ENCODE measurements at places on chromosomes 3 and 15.

DNA sequence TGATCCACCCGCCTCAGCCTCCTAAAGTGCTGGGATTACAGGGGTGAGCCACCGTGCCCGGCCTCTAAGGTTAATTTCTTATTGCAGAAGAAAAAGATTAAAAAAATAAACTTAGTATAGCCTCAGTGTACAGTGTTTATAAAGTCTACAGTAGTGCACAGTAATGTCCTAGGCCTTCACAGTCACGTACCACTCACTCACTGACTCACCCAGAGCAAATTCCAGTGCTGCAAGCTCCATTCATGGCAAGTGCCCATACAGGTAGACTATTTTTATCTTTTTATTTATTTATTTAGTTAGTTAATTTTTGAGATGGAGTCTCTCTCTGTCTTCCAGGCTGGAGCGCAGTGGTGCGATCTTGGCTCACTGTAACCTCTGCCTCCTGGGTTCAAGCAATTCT, 3.2 kb upstream of the FLNB start:
- DNase-seq, result no peak

GRCh38 chr3:8621872-8622271, 22.7 kb downstream of the SSUH2 start:
- DNase-seq, result no peak

DNA sequence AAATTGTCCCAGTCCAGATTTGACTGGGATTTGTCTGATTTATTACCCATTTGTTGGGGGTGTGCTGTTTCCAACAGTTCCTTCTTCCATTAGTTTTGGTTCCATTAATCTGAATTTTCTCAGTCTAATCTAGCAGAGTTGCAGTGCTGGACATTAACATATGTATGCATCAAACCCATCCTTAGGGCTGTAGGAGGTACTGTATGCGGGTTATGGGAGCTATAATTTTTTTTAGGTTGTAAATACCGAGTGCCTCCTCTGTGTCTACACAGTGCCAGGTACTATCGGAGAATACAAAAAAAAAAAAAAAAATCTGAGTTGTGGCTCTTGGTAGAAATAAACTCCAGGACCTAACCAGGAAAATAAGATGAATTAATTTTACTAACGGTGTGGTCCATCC, 133.8 kb downstream of the LIPC start:
- no peak for DNase-seq

DNA sequence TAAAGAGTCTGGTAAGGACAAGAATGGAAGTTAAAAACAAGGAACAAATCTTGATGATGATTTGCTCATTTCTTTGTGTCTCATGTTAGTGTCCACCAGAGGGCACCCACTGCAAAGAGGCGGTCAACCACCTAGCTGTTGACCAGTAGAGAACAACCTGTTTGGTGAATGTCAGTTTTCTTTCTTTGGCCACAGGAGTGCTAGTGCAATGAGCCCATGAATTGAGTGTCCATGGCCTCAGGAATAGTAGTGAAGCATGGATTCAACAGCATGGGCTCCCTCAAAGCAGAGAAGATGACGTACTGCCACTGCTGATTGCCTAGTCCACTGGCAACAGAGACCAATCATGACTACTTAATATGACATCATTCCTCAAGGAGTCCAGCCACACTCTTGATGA, 10.7 kb upstream of the CNTN6 start:
- no peak for DNase-seq

GRCh38 chr15:101520395-101520794, 30.9 kb upstream of the PCSK6 start:
- DNase-seq, result no peak

GRCh38 chr3:185727873-185728272, 97.0 kb downstream of the IGF2BP2 start:
- no peak for DNase-seq

GRCh38 chr15:34258151-34258550, 33.3 kb downstream of the EMC4 start:
- DNase-seq, result no peak

DNA sequence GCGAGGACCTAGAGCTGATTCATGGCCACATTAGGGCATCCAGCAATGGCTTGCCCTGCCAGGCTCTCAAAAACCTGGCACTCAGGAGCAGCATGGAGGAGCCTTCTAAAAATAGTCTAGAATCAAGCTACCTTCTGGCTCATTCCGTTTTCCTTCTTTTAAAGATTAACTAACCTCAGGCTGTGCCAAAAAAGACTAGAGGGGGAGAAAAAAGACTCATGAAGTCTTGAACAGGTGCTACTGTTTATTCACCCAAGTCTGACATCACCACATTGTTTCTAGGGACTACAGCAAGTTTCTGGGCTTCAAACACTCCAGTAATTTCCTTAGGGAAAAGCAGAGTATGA, 125.8 kb downstream of the TNIK start:
- no peak for DNase-seq

GRCh38 chr15:50231761-50232160, 33.8 kb downstream of the HDC start:
- DNase-seq, result no peak

GRCh38 chr15:76140074-76140464, 80.3 kb downstream of the TMEM266 start:
- DNase-seq, result no peak

DNA sequence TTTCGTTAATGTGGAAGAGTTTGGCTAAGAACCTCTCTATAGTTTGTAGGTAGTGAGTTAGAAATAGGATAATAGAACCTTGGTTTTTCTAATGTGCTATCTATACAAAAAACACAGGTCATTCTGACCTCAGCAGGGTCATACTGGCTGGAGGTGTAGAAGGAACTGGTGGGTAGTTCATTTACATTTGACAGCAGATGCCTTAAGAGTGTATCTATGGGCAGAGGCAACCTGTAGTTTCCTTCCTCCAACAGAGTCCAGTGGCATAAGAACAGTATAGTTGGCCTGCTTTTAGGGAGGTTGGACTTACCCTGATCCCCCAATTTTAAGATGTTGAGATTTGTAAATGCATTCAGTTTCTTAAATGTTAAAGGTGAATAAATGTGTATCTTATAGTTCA, 152.2 kb downstream of the TCF12 start:
- no peak for DNase-seq

- no peak for DNase-seq
Observed at GRCh38 chr3:9157651-9158362, 91.6 kb downstream of the SRGAP3 start.

DNA sequence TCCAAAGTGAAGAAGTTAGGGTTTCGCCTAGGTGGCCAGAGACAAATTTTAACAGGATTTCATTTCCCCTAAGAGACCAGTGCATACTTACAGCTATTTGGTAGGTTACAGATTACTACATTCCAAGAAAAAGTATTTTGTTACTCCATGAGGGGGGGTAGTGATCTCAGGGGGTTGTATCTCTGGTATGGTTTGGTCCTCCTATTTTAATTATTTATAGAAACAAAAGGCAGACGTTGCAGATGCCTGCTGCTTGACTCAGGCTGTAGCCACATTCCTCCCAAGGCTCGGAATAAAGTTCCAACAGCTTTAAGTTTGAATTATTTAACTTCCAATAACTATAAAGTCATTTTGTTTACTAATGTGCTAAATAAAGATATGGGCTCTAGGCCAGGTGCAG, 1.3 kb upstream of the TRIM59 start:
- no peak for DNase-seq

DNA sequence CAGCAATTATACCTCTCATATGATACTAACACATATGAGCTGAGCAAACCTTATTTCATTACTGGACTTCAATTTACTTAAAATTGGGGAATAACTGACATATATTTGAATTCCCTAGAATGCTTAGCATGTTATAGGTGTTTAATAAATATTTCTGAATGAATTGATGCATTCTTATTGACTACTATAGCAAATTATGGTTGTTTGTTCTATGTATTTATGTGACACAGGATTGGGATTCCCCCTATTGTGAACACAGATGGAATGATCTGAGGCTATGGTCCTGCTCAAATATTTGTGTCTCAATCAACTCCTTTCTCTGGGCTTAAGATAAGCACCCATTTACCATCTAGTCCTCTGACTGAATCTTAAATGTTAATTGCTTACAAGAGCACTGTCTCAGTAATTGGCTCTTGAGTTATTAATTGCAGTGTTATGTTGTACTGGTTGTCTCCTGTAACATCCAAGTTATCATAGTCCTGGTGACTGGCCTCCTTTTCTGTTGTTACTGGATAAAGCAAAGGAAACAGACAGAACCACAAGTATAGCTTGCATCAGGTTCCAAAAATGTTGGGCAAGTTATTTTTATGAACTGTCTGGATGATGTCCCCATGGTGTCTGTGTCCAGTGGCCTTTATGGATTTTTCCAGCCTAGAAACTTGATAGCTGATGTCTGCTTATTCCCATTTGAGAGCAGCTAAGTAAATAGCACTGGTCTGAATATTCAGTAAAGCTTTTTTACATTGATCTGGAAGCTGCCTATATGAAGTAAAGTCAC, 2.3 kb upstream of the UACA start:
- no peak for DNase-seq

- no peak for DNase-seq
Observed at GRCh38 chr3:125470671-125471070, 49.3 kb downstream of the SNX4 start.

DNA sequence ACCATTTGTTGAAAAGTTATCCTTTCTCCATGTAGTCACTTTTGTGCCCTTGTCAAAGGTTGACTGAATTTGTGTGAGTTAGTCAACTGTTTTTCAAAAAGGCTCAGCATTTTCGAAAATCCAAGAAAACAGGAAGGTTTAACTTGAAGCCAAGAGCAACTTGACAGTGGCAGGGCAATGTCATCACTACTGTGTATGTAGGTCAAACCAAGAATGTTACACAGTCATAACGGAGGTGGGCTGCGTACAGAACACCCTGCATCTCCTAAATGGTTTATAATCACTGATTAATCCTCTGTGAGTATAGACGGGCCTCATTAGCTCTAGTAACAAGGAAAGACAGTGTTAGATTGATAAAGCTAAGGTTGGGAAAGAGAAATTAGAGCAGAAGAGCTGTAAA, 1064.9 kb downstream of the FHIT start:
- DNase-seq, result no peak

DNA sequence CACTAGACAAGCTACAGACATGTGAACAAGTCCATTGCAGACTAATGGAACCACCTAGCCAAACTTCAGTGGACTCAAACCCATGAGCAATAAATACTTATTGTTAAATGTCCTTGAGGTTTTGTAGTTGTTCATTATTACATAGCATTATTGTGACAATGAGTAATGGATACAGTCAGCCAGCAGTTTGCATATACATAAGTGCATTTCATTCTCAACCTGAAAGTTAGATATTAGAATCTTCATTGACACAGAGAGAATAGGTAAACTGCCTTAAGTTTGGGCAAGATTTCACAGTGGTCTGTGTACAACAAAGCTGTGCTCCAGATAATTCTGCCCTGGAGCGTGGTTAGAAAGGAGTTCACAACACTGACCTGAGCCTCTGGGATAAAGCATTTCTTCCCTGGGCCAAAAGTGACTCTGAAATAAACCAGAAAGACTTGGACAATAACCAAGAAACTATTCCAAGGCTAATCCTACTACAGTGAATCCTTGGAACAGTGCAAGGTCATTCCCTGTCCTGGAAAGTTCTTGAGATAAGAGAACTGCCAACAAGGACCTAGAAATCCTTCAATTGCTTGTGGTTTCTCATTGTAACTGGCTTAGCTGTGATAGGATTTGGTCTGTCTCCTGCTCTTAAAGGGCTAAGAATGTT, 225.5 kb upstream of the STT3B start:
- no peak for DNase-seq

DNA sequence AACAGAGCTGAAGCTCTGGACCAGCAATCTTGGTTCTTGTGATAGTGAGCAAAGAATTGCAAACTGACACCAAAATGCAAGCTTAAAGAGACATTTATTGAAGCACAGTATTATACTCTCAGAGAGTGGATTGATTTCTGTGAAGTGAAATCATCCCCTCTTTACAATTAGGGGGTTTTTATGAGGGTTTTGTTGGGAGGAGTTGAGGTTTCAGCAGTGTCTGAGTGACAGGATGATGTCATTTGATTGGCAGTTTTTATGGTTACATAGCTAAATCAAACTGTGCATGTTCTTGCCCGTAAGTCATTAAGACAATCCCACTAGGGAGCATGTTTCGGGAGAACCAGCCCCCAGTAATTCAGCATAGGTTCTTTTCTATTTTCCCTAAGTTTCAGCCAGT, 1200.5 kb downstream of the SI start:
- no peak for DNase-seq

- DNase-seq, result no peak
Observed at GRCh38 chr15:63481105-63481810, 23.1 kb upstream of the USP3 start.

DNA sequence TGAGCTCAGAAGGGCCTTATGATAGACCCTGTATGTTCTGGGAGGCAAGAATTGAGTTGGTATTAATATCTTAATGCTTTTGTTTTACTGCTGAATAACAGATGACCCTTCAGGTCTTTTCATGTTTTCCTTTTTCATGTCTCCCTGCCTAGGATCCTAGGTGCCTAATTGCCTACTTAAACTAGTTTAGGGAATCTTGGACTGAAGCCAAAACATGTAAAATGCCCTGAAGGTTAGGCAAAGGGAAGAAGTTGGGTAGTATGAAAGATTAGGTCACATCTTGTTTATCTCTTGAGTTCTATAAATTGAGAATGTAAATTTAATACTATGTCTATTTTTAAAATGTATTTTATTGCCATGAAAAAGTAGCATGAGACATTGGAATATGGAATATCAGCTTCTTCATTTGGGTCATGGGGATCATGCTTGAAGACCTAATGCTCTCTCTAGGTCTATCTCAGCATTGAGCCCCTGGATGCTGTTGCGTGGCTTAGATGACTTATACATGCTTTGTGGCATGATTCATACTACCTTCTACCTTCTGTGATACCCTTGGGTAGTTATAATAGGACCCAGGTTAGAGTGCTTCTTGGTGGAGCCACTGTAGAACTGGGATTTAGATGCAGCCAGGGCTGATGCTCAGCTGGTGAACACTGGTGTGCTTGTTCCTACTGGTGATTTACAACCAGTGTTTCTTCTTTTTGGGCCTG, 26.4 kb downstream of the RBM6 start:
- no peak for DNase-seq

DNA sequence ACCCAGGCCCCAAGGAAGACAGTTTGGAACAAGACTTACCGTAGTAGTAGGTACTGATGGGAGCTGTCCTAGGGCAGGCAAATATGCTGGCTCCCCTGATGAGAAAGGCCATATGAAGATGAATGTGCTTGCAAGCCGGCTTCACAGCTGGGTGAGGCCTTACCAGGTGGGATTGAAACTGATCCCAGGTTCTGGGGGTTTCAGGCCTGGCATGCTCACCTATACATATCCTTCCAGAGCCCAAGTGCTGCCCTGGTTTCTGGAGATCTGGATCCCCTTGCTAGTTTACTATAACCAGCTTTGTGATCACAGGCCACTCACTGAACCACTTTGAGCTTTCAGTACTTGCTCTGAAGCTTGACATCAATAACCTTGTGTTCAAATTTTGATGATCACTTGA, 274.3 kb downstream of the EPHB1 start:
- DNase-seq, result no peak

GRCh38 chr3:197899833-197900478, 50.0 kb upstream of the RPL35A start:
- DNase-seq, result no peak

- DNase-seq, result no peak
Observed at GRCh38 chr3:186742618-186743380, 25.6 kb downstream of the KNG1 start.

GRCh38 chr3:108838436-108838835, 15.8 kb downstream of the TRAT1 start:
- DNase-seq, result no peak

- DNase-seq, result no peak
Observed at GRCh38 chr15:88939486-88939806, 26.3 kb upstream of the MFGE8 start.
